ENCODE measurements at places on chromosomes 12 and 14.

DNA sequence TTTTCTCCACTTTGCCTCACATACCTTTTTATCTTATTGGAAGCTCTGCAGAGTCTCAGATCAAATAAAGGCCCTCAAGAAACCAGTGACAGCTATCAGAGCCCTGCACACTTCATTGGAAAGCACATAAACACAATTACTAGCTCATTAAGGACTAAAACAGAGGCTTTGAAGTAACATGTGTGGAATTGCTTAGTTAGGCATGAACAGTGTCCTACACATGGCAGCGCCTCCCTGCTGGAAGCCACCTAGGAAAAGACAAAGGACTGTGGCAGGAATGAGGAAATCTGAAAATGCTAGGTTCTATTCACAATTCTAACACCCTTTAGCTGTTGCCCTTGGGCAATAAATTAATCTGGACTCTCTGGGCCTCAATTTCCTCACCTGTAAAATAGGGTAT, 89.4 kb downstream of the SUDS3 start:
- no peak for DNase-seq

GRCh38 chr14:60944204-60944603, 36.7 kb downstream of the TRMT5 start:
- no peak for DNase-seq

- peak; percentile 57 for DNase-seq
Observed at GRCh38 chr12:119902084-119902509, 25.0 kb upstream of the CIT start.

DNA sequence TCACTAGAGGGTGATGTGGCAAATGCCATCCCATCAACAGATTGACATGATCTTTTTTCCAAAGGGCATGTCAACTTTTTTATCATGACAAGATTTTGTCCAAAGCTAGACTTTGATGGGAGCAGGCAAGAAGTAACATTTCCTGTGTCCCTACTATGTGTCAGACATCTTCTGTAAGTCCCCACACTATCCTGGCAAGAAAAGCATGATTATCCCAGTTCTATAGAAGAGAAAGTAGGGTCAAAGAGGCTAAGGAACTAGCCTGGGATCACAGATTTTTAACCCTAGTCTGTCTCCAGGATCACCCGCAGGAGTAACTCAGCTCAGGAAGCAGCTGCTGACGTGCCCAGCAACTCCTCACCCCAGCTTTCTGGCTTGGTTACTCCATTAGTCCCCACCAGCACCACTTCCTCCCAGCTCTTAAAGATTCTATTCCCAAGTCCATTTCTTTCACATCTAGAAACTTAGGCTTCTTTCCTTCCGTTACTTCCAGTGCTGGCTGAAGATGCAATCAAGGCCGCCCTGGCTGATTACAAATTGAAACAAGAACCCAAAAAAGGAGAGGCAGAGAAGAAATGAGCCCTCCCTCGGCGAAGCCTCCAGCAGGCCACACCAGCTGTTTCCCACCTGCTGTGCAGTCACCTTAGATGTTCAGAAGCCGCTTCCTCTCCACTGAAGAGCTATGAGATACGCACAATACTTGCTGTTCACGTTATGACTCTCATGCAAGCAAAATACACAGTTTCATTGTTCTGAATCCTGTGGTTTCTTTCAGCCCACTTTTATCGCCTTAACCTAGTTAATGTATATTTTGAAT, 6.2 kb downstream of the ISCU start:
- DNase-seq: no peak

DNA sequence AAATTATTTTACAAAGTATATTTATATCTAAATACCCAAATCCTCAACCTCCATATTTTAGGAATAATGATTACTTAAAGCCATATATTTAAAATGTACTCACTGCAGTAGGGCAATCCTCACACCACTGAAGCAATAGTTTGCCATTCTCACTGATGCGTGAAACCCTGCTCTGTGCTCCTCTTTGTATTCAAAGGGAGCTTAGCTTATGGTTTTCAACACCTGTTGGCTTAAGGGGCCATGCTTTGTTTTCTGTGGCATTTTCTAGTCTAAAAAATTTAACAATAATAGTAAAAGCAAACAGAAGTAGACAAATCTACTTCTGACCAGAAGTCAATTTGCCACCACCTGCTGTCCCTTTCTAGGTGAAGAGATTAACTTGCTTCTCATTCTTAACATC, 294.6 kb downstream of the FLRT2 start:
- no peak for DNase-seq

GRCh38 chr12:32115404-32116104, 8.9 kb downstream of the BICD1 start:
- DNase-seq: peak; percentile 98

- peak; percentile 50 for DNase-seq
Observed at GRCh38 chr12:30794591-30795409, 40.0 kb upstream of the CAPRIN2 start.

- DNase-seq: no peak
Observed at GRCh38 chr12:127459166-127459565, 807.8 kb upstream of the TMEM132C start.

GRCh38 chr12:121776190-121777098, 17.0 kb downstream of the RHOF start:
- peak; percentile 38 for DNase-seq

GRCh38 chr14:60573943-60574495, 65.1 kb downstream of the SIX6 start:
- peak; percentile 99 for DNase-seq

GRCh38 chr14:60251877-60252276, 2.9 kb downstream of the PPM1A start:
- no peak for DNase-seq

DNA sequence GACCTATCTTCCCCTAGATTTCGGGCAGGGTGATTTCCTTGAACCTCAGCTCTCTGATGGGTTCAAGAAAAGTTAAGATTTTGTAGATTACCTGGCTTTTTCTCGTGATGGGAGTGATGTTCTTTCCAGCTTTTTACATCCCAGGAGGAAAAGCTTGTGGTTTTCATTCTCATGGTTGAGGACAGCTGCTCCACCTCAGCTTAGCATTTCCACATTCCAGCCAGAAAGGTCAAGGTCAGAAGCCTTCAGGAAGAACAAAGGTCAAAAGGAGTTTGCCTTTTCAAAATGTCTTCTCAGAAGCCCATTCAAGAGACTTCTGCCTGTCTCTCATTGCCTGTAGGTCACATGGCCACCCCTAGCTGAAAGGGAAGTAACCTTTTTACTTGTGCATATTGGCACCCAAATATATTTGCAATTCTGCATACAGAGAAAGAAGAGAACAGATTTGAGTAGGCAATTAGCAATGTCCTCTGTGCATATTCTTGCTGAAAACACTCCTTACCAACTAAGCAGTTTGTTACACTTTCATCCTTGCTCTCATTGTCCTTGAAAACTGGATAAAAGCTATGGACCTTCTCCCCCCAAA, 6.6 kb upstream of the ADGRD1 start:
- DNase-seq: no peak

DNA sequence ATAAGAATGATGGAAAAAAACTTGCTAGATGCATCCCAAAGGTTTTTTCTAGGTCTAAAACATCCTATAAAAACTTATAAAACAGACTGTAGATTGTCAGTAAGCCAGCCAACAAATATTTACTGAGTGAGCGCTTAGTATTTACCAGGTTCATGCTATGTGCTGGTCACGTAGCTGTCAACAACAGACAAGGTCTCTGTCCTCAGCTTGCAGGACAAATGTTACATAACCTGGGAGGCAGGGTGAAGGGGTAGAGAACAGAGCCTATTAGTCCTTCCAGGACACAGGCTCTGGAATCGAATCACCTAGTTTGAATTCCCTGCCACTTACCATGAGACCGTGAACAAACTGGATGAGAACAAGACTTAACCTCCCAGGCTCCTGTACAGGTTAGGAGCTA, 6.4 kb downstream of the NFYB start:
- DNase-seq: no peak

GRCh38 chr12:57209916-57210315, 6.7 kb upstream of the NXPH4 start:
- DNase-seq: no peak

DNA sequence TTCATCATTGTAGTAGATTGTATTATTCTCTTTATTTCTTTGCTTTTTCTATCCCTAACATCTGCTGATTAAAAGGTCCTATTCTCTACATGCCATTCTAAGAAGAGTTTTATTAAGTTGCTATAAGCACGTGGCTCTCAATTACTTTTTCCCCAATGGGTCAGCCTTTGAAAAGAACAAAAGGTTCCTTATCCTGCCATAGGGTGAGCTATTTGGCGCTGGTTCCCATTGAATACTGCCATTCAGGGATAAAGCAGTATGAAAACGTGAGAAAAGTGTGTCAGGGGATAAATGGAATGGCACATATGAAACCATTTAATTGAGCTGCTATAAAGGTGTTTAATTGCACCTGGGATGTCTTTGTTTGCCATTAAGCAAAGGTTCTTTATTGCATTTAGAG, 80.9 kb downstream of the SYNE2 start:
- DNase-seq: no peak

GRCh38 chr12:45668641-45669040, 60.9 kb upstream of the ARID2 start:
- no peak for DNase-seq

DNA sequence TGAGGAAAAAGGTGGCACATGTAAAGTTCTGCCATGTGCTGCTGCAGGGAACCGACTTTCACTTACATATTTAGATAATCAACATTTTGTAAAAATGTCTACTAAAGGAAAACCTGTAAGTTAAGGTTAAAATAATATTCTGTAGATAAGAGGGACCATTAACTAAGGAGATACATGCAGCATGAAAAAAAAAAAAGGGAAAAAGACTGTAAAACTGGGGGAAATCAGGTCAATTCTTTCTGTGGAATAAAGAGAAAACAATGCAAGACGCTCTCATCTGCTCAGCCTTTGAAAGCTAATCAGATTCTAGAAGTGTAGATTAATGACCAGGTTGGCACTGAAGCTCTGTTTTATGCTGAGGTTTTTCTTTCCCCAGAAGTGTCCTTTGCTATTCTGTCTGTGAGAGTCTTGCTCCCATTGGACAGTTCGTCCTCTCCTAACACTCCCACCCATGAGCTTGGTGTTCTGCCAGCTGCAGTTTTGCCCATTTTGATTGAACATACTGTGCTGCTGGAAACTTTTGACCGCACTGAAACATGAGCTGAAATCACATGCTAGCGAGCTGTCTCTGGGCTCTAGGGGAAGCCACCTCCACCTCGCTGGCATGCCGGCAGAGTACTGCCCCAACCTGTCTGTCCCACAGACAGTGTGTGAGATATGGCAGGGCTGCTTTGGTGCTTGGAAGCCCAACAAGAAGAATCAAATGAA, 39.7 kb downstream of the PPTC7 start:
- DNase-seq: peak; percentile 93

DNA sequence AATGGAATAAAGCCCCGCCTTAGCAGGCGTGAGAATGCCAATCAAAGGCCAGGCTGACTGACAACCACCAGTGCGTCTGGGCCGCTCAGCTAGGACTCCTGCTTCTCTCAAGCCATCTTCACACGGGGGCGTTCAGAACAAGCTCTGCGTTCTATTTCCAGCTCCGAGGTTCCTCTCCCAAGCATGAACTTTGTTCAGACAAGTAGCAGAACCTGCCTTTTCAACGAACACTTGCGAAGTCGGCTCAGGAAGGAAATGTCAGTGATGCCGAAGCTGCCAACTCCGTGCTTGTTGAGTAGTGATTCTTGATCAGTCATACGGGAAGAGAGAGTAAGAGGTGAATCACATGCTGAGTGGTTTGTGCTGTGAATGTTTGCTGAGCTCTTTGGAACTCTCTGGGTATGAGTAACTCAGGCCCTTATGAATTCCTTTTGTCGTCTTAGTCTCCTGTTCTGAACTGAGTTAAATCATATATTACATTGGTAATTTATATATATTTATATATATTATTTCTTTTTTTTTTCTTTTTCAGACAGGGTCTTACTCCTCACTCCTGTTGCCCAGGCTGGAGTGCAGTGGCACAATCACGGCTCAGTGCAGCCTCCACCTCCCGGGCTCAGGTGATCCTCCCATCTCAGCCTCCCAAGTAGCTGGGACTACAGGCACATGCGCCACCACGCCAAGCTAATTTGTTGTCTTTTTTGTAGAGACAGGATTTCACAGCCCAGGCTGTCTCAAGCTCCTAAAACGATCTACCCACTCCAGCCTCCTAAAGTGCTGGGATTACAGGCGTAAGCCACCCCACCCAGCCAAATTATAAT, 29.4 kb upstream of the BCL7A start:
- peak; percentile 87 for DNase-seq

DNA sequence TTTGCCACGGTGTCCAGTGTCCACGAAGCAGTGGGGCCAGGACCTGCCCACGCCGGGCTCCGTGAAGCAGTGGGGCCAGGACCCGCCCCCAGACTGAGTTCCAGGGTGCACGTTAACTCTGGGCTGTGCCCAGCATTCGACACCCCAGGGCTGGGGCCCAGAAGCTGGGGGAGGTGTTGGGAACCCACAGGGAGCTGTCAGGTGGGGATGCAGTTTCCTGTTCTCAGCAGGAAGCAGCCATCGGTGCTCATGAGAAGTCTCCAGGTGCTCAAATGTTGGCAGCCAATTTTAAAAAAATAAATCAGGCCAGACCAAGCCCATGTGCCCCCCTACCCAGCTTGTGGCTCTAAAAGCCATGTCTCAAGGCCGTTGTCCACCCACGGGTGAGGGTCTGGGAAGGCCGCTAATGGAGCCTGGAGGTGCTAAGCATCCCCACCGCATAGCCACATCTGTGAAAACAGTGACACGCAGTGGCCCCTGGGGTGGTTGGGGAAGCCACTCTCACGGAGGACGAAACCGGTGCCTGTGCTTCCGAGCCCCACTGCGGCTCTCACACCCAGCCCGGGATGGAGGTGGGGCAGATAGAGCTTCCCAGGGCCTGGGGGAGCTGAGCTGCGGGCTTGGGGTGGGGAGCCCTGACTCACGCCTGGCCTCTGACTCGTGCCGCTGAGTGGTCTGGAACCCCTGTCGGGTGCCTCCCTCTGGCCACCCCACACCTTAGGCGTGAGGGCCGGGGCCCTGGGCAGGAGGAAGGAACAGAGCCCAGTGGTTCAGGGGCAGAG, 53.5 kb downstream of the FBRSL1 start:
- DNase-seq: no peak

- DNase-seq: no peak
Observed at GRCh38 chr12:55585817-55586216, 13.5 kb downstream of the OR2AP1 start.

All from fibroblast of gingiva (primary cell).